Foreskin melanocyte (primary cell): ENCODE measurements at places on chromosomes 16 and 17.

DNA sequence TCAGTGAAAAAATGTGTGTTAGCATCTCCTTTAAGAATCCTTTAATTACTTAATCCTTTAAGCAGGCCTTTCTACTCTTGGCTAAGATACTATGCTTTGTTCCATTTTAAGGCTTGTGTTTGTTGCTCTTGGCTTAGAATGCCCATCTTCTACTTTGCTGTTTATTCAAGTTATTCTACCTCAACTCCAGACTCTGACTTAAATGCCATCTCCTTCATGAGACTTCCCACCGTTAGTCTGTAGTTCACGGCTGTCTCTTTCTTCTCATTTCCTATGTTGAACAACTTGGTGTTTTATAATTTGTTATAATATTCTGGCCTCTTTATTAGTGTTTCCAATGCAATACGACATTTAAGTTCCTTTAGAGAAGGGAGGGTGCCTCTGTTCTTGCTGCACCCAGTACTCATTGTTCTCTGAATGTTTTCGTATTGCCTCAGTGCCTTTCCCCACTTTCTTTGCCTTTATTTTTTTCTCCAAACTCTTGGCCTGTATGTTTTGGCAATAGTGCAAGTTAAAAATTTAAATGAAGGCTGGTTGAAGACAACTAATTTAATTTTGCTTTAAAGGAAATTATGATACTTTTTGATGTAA, 6.1 kb upstream of the KRT10 start:
- DNase-seq = no peak

DNA sequence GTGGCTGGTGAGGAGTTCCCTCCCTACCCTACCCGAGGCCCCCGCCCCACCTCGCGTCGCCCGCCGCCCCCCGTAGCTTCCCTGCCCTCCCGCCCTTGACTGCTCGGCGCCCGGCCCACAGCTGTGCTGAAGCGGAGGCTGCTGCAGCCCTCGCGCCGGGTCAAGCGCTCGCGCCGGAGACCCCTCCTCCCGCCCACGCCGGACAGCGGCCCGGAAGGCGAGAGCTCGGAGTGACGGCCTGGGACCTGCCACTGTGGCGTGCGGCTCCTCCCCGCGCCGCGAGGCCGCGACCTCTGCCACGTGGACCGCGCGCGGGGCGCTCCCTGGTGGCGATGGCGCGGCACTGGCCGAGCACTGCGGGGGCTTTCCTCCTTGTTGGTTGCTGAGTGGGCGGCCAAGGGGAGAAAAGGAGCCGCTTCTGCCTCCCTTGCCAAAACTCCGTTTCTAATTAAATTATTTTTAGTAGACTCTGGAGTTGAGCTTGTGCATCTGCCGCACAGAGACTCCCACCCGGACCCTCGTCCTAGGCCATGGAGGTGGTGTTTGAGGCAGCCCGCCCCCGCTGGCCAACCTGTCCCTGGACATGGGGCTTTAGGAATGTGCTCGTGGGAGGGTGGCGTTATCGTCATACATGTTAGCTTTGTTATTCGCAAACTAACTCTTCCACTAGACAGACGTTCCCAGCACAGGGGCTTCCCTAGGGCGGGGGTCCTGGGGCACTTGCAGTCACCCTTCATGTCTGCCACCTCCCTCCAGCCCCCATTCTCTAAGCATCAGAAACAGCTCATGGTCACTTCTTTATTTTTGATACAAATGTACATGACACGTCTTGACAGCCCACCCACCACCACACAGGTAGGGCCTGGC, 4.4 kb downstream of the TP53I13 start:
- DNase-seq = no peak

DNA sequence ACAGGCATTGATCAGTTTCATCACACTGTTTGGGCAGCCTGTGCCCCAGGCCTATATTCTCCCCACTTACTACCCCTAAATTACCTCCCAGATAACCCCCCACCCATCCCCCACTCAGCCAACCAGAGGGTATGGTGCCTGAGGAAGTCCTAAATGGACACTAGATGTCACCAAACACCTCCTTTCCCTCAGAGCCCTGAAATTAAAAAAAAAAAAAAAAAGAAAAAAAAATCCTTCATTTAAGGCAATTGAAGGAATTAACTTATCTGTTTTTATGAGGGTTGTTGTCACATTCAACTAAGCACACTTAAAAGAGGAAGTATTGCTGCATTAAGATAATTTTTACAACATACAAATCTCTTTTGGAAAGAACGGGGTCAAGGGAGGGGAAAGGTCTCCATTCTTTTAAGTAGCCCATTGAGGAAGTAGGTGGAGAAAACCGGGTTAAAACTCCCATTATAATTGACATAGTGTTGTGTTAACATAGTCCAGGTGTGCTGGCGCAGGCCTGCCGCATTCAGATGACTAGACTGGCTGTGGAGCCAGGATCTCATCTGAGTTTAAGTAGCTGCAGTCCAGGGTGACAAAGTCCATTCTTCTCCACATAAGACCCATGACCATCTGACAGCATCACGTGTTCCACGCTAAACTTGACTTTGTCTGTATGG, 46.3 kb downstream of the SNX11 start:
- DNase-seq = peak; percentile 30

DNA sequence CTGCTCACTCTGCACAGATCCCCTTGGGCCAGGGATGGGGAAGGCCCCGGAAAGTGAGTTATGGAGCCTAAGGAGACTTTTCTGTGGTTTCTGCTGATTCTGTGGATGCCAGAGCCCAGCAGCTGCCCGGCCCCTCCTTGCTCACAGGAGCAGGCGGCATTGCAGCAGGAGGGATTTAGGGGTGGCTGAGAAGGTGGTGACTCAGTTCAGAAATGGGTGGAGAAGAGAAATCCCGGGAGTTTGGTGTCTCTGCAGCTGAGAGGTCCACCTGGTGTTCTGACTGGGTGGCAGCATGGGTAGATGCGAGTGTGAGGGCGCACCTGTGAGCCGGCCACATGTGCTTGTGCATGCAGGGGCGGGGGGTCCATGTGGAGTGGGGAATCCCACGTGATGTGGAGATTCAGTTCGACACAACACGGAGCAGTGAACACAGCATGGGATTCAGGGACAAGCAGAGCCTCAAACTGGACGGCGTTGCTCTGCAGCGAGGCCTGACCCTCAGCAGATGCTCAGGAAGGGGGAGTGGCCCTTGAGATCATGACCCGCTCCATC, 16.0 kb upstream of the SPPL2C start:
- no peak for DNase-seq

- DNase-seq = no peak
These were observed 62.3 kb downstream of the TMEM100 start for GRCh38 chr17:55660178-55660886.

- no peak for DNase-seq
These were observed 1.0 kb upstream of the ZNF500 start for GRCh38 chr16:4767872-4768548.

DNA sequence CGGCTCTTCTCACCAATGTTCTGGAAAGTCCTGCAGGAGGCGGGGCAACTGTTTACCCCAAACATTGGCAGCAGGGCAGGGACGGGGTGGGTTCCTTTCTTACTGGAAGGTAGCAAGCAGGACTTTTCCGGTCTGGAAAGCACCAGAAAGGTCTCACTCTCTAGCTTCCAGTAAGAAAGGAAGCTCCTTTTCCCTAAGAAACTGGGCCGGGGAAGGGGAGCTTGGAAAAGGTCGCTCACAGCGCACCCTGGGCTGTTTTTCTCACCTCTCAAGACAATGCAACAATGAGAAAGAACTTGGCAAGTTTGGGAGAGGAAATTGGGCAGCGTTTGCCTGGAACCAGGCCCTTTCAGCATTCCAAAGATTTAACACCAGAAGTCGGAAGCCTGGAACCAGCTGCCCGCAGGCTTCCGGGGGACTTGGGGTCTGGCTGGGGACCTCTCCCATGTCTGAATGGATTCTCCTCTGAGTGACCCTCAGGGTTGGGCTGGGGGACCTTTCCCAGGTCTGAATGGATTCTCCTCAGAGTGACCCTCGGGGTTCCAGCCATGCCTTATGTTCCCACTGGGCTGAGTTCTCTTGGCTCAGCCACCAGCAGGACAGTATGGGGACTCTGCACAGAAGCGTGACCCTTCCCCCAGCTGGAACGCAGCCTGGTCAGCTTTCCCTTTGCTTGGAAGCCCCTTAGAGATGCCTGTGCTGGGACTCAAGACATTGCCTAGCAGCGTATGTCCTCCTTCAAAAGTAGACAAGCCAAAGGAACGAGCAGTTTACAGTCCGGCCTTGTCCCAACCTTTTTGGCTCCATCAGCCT, 166.5 kb upstream of the PLCG2 start:
- DNase-seq = no peak

DNA sequence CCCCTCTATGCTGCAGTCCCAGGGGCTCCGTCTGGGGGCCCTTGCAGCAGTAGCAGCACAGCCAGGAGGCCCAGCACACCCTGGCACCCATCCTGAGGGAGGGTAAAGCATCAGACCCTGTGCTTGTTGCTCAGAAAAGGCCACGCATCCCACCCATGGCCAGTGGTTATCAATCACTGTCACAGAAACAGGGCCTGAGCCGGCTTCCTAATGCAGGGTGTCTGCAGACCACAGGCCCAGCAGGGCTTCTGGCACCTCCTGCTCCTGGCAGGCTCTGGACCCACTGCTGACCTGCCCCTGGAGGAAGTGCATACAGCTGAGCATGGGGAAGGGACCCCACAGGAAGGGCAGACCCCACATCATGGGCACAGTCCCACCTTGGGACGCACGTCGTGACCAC, 26.9 kb upstream of the CDH15 start:
- DNase-seq = no peak

GRCh38 chr16:89039756-89040155, 53.9 kb upstream of the ACSF3 start:
- no peak for DNase-seq

DNA sequence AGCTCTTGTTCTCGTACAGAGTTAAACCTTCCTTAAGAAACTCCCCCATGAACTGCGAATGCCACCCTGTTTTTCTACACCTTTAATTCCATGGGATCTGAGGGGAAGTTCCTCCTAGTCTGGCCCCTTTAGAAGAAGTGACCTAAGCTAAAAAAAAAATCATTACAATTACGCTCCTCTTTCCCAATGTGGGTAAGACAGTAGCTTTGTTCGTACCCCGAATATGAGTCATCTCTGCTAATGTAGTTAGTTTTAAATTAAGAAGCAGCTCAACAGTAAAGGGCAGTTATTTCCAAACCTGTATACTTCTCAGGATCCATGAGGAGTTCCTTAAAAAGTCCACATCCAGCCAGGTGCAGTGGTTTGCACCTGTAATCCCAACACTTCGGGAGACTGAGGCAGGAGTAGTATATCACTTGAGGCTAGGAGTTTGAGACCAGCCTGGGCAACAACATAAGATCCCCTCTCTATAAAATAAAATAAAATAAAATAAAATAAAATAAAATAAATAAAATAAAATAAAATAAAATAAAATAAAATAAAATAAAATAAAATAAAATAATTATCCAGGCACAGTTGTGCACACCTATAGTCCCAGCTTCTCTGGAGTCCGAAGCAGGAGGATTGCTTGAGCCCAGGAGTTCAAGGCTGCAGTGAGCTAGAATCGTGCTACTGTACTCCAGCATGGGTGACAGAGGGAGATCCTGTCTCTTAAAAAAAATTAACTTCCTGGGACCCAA, 26.1 kb downstream of the RCVRN start:
- no peak for DNase-seq

DNA sequence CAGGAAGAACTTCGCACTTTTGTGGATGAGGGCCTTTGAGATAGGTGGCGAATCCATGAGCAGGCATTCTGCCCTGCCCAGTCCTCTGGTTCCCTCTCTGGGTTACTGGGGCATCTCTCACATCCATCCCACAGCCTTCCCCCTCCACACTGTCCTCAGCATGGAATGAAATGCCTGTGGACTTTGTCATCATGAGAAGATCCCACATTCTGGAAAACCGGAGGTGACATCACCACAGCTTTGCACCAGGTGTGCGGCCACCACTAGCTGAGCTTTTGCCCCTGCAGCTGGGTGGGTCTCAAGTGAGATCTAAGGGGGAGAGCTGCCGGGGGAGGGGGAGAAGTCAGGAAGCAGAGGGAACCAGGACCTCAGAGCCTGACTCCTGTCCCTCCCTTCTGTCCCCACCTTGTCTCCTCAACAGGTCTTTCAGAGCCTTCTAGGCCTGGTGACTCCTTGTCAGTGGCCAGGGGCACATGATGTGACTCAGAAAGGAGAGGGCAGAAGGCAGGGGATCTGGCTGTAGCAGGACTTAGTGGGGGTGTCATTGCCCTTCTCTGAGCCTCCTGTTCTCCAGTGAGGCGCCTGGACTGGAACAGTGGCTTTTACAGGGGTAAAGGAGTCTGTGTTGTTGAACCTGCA, 40.0 kb upstream of the DLX4 start:
- DNase-seq = no peak

GRCh38 chr17:34220752-34221395, 34.2 kb upstream of the CCL2 start:
- no peak for DNase-seq

- DNase-seq = no peak
These were observed 2.6 kb downstream of the ABCA9 start for GRCh38 chr17:69058165-69058564.
